Small intestine (tissue), 16 donors: ENCODE measurements at places on chromosomes 3 and 15. TPM values are rescaled to one million over a fixed set of nuclear protein-coding genes. Genes with fewer than 3 reads are reported as not detected.

The TMEM108 gene
- polyA plus RNA-seq = 0.94 TPM

DNA sequence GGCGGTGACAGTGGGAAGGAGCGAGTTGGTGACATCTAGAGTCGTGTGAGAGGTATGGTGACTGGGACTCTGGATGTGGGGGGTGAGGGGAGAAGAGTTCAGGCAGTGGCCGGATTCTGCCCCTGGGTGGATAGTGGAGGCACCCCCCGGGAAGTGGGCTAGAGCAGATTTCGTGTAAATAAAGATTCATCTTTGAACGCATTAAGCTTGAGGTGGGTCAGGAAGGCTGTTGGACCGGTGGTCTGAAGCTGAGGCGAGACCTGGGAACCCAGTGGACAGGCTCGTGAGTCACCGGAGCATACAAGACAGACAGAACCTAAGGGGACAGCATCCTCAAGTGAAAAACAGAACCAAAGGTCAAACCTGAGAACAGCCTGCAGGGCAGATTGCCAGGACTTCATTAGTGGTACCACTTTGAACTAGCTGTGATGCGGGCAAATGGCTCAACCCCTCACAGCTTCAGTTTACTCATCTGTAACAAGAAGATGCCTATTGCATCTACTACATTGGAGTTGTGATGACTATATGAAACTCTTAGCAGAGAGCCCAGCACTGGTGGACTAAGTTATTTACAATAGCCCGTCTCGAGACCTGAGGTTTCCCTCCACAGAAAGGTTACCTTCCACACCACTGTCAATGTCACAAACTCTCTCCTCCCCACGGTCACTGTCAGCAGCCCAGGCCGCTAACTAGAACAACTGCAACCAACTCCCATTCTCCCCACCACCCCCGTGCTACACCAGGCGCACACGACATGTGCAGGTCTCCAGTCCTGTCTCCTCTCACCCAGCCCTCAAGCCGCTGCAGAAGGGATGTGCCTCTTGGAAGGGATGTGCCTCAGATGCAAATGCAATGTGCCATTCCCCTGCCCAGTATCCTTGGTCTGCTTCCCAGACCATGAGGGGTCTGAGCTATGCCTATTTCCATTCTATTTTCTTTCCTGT, 901 bp upstream of the CLN6 start:
- no peaks in the 10 kb centered on the region for H3K27me3 ChIP-seq
- H3K4me3 ChIP-seq = peak overlapping the region; percentile 82
- peaks cover 48% of the 10 kb centered on the region for H3K4me1 ChIP-seq
- no peaks in the 10 kb centered on the region for H3K36me3 ChIP-seq
- H3K27ac ChIP-seq = no peak overlapping the region

DNA sequence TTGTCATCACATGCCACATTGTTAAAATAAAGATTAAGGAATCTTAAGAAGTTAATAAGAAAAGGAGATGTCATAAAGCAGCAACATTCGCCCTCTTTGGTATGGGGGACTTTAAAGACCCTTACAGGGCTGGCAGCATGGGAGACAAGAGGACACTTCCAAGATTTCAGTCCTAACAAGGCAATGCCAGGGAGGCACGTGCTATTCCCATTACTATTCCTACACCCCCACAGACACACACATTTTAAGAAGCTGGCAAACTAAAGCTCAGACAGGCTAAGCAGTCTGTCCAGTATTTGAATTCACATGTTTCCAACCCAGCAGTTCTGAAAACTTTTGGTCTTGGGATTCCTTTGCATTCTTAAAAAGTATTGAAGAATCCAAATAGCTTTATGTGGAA, 80.8 kb downstream of the WDR49 start:
- no peaks in the 10 kb centered on the region for H3K27me3 ChIP-seq
- no peak for DNase-seq
- no peaks in the 10 kb centered on the region for H3K36me3 ChIP-seq
- no peaks in the 10 kb centered on the region for H3K4me1 ChIP-seq
- no peak overlapping the region for H3K27ac ChIP-seq
- H3K4me3 ChIP-seq = no peak overlapping the region

DNA sequence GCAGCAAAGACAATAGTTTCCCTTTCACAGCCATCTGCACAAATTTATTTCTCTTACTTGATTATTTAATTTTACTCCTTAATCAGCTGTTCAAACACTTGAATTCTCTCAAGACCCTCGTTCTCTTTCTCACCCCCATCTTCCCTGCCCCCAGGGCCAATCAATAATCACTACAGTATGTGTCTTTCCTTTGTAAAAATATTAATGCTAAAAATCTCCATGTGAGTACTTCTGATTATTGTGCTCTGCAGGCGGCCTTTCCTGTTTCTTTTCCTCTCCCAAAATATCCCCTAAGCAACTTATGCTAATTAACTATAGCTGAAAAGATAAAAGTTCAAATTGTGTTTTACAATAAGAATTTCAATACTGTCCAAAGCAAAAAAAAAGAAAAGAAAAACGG, 617.0 kb upstream of the CBLB start:
- DNase-seq = no peak
- H3K27ac ChIP-seq = no peak overlapping the region
- no peak overlapping the region for H3K4me3 ChIP-seq

DNA sequence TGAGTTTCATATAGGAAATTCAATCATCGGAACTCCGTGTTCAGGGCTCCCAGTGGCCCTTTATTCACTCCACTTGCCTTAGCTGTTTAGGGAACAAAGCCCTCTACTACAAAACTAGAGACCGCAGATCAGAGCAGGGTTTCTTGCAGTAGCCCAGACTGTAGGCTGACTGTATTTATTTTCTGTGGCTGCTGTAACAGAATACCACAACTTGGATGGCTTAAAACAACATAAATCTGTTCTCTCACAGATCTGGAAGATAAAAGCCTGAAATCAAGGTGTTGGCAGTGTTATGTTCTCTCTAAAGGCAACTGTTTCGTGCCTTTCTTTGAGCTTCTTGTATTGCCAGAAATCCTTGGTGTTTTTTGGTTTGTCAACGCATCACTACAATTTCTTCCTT, 479.0 kb downstream of the AGBL1 start:
- no peaks in the 10 kb centered on the region for H3K27me3 ChIP-seq
- H3K4me3 ChIP-seq = no peak overlapping the region
- no peaks in the 10 kb centered on the region for H3K4me1 ChIP-seq
